T-helper 1 cell (primary cell): ENCODE measurements at places on chromosomes 7 and 10.

DNA sequence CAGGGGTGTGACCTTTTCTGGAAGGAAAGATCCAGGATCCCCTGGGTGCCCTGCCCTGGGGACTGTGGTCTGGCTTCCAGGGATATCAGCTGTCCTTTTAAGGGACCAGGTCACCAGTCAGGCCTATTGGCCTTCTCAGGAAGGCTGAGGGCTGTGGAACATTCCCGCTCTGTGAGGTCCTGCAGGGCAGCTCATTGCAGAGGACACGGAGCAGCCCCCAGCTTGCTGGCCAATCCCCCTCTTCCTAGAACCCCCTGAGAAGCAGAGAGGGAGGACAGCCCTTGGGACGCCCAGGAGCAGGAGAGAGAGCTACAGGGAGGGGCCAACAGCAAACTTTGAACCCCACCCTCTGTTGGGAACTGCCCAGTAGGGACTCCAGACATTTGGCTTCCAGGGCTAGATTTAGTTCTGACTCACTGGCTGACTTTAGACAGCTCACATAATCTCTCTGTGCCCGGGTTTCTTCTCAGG, 67.9 kb upstream of the COL13A1 start:
- no peak for DNase-seq

DNA sequence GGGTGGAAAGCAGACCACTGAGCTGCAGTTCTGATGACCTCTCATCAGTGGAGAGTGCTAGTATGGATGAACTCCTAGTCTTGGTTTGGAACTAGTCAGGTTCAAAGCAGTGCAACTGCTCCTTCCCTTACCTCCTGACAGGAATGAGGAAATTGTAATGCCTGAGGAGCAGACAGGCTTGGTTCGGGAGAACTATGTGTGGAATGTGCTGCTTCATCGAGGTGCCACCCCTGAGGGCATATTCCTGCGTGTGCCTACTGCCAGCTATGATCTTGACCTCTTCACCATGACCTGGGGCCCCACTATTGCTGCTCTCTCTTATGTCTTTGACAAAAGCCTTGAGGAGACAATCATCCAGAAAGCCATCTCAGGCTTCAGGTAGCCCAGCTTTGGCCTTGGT, 27.4 kb upstream of the NFKB2 start:
- DNase-seq = no peak

GRCh38 chr10:5589011-5589660, 64.4 kb downstream of the CALML3 start:
- no peak for DNase-seq

DNA sequence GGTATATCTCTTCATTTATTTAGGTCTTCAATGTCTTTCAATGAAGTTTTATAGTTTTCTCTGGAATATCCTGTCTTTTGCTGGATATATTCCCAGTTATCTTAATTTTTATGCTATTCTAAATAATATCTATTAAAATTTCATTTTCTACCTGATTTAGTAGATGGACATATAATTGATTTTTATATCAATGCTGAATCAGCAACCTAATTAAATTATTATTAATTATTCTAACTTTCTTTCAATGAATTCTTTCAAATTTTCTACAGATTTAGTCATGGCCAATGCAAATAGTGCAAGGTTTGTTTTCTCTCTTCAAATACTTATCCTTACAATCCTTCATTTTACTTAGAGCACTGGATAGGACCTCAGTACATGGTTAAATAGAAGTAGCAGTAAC, 56.8 kb downstream of the DENND11 start:
- no peak for DNase-seq

- DNase-seq = no peak
Measured at GRCh38 chr10:103626178-103626577, 132.7 kb downstream of the NEURL1 start.

DNA sequence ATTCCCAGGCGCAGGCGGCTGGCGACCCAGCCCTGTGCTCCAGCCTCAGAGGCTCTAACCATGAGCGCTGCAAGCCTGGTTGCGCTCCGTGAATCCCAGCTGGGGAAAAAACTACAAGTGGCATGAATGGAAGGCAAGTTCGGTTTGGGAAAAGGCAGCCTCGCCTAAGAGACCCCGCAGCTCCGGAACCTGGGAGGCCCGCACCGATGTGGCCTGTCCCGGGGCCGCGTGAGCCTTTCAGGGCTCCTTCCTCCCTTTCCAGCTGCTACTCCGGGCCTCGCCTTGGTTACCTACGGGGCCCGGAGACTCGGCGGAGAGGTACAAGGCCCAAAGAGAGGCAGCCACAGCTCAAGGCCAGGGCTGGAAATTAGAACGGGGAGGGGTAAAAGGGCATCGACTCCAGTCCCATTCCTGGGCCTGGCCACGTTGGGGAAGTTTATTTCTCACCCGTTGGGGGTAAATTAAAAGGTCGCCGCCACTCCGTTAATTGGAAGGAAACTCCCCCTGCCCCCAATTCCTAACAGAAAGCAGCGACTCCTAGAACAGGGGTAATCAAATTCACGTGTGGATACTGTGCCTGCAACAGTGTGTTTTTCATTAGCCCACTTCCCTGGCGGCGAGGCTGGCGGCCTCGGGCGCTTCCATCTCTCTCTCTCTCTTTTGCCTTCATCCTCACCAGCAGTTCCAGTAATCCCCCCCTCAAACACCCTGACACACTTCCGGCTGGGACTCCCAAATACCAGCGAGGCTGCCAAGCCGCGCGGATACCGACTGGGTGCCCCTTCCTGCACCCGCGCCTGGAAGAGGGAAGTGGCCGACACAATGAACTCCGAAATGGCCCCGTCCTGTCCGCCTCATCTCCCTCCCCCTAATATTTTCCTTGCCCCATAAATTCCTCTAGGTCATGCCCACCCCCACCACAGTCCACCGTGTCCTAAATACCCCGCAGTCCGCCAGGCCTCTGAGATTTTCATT, 1.5 kb upstream of the HOXA9 start:
- DNase-seq = no peak

DNA sequence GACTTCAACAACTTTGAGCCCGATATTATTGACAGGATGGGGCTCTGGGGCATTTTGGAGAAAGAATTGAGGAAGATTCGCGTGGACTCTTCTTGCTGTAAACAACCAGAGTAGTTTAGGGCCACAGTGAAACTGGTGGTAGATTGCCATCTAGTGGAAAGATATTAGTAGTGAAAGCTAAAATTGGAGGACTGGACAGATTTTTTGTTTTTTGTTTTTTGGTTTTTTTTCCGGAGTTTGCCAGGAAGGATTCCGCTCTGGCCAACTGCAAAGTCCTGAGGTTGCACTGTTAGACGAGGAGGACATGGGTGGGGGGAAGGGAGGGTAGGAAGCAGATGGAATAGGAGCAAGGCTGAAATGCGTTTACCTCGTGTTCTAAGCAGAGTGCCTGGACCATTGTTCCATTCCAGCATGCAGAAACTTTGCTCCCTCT, 11.7 kb downstream of the NOBOX start:
- DNase-seq = peak; percentile 50

- DNase-seq = peak; percentile 54
Measured at GRCh38 chr10:104328896-104329710, 9.2 kb downstream of the ITPRIP start.

- no peak for DNase-seq
Measured at GRCh38 chr10:105183536-105183935, 542.4 kb downstream of the SORCS3 start.

DNA sequence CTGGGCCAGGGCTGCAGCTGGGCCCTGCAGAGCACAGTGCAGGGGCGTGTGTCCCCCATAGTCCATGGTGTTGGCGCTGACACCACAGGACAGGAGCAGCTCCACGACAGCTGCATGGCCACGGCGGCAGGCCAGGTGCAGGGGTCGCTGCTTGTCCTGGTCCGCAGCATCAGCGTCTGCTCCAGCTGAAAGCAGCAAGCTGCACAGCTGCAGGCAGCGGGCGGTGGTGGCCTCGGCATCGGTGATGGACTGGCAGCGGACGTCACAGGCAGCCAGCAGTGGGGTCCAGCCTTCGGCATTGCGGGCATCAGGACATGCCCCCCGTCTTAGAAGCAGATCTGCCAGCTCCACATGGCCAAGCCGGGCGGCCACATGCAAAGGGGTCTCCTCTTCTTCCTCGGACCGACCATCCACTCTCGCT, 6.0 kb downstream of the ASB10 start:
- DNase-seq = no peak

DNA sequence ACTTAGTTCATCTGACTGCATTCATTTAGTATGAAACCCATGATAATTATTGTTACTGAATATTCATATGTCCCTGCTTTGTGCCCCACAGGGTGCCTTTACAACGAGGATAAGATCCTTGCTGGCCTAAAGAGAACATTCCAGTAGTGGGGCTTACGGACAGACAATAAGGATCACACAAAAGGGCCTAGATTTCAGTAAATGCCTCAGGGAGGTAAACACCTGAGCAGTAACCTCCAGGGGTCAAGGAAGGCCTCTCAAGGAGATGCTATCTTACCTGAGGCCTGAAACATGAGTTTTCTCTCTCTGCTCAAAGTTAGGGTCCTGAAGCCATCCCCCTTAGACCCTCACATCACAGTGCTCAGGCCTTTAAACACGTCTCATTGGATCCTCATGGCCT, 228.7 kb downstream of the TCF7L2 start:
- DNase-seq = no peak

DNA sequence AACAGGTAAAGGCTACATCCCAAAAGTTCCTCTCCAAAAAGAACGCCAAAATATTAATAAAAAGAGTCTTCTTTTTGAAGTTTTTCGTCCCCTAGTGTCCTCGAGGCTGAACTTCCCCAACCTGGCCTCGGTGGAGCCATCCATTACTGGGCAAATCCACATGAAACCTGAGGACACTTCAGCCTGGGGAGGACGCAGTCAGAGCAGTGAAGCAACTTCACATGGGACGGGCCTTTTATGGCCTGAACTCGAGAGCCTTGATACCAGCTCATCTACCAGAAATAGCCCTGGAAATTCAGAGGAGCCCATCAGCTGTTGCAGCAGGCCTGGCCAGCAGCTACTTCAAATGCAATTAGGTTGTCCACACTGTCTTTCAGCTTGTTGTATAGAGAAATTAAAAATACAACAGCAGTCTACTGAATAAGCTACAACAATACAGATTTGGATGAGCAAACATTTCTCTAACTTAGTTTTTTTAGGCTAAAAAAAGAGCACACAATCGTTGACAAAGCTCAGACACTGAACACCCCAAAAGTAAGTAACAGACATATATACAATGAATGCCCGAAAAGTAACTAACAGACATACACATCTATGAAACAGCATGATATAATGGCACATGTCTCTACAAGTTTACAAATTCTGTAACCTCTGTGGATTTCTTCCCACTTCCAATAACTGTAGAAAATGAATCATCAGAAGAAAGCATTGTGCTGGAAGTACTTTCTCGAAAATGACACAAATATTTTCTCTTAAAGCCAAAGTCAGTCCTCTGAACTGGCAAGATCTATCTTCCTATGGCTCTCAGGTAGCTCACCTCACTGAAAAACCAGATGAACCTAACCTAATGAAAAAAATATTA, at the start of gene SVIL:
Gene SVIL, minus strand, starts transcription at position 208 of the 862 bp plus-strand sequence. CDS start 79,913 bp downstream, outside the sequence.
- no peak for DNase-seq

GRCh38 chr7:15669443-15670090, 16.9 kb downstream of the MEOX2 start:
- DNase-seq = no peak

- no peak for DNase-seq
Measured at GRCh38 chr10:20004087-20004523, 187.9 kb downstream of the PLXDC2 start.

GRCh38 chr7:112263519-112263918, 57.0 kb downstream of the ZNF277 start:
- DNase-seq = no peak

- no peak for DNase-seq
Measured at GRCh38 chr10:16756561-16757221, 60.5 kb downstream of the RSU1 start.

- DNase-seq = no peak
Measured at GRCh38 chr10:28020993-28021982, 22.4 kb upstream of the ODAD2 start.
